Activated T-cell treated with anti-CD3 and anti-CD28 coated beads, Interleukin-2, amount 50 U/mL, for 48 hours (primary cell): ENCODE measurements at places on chromosomes 16 and 17.
A peak's percentile ranks its signal among the peaks of the same experiment; 100 is the strongest.

- DNase-seq: no peak
Measured at GRCh38 chr17:72977771-72978417, 114.6 kb downstream of the SLC39A11 start.

- DNase-seq: no peak
Measured at GRCh38 chr16:68770671-68771070, 33.6 kb downstream of the CDH1 start.

GRCh38 chr16:88533932-88534637 lies 36.1 kb upstream of the ZC3H18 start:
- peak; percentile 90 for DNase-seq

GRCh38 chr16:969508-970385 lies 1.0 kb downstream of the LMF1 start:
- DNase-seq: peak; percentile 43

DNA sequence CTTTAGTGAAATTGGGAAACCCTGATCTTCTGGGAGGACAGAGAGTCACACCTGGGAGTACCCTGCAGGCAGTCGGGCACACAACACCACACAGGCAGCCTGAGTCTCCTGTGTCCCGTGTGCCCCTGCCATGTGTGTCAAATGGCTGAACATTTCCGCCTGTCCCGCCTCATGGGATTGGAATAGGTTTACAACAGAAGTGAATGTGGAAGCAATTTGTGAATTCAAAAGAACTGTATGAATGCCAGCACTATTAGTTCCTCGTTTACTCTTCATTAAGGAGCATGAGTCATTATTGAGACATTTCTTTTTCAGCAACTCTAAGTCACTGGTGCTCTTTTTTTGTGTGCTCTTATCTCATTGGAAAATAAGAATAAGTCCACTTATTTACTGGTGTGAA lies 226.5 kb downstream of the PMP22 start:
- no peak for DNase-seq

DNA sequence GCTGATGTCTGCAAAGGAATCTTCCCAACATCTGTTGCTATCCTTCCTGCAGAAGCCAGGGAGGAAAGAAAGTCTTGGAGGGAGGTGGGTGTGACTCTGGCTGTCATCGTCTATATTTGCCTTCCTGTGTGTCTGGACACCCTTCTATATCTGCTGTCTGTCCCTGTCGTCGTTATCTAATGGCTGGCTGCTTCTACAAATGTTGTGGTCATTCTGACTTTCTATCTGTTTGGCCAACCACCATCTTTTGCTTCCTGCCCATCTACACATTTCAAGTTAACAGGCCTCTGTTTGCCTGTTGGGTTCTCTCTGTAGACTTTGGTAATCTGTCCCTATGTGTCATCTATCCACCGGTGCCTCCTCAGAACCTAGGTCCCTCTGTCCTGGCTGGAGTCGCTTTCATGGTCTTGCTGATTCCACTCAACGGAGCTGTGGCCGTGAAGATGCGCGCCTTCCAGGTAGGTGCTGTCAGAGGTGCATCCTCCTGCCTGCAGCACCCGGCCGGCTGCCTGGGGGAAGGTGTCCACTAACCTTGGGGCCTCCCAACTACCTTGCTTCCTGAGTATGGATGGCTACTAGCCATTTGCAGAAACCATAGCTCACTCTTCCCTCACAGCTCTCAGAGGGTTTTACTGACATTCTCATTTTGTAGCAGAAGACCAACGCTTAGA lies 30.2 kb downstream of the ABCC3 start:
- no peak for DNase-seq

GRCh38 chr16:72211110-72211509 lies 39.2 kb upstream of the PMFBP1 start:
- no peak for DNase-seq

DNA sequence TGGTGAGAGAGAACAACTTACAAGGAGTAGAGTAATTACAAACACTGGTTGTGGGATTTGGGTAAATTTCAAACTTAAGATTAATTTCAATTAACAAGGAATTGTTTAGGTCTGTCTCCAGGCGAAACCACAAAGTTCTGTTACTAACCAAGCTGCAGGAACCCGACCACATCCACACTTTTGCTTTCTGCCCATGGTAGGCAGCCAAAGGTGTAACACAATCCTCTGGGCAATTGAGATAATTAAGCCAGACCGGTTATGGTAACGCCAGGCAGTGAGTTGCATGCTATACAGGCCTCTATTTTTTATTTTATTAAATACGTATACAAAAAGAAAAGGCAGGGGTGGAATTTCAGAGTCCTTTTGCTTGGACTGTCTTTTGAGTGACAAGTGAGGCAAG lies 12.0 kb downstream of the KCNJ2 start:
- DNase-seq: no peak

- DNase-seq: no peak
Measured at GRCh38 chr17:42759982-42760651, 910 bp upstream of the RAMP2 start.

GRCh38 chr16:21083729-21084268 lies 66.8 kb downstream of the DNAH3 start:
- peak; percentile 68 for DNase-seq

DNA sequence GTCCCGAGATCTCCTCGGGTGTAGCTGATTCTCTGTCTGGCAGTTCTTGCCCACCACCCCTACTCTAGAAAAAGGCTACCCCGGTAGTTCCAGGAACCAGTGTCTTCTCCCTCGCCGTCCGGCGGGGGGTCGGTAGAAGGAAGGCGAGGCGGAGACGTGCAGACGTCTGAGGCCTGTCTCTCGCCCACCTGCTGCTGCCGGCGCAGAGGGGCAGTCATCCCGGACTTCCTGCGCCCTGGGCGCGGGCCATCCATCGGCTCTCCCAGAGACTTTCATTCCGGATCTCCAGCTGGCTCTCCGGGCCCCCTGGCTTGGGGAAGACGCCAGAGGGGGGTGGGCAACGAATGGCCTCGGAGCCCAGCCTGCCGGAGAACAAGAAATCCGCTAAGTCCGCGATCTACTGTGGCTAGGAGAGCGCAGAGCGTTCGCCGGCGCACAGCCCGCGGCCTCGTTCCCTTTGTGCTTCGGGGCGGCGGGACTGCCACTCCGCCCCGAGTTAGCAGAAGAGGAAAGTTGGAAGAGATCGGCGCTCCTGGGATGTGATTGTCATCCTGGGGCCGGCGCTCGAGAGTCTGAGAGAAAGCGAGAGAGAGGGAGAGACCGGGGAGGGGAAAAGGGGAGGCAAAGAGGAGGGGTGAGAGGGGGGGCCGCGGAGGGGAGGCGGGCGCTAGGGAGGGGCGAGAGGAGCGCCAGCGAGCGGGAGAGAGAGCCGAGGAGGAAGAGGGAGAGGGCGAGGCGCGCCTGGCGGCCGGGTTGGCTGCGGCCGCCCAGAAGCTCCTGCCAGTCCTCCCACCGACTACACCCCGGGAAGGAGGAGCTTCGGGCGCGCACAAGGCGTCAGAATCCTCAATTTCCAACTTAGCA lies at the start of gene IRX5:
Gene IRX5, plus strand, starts transcription at position 861 of the 864 bp plus-strand sequence. CDS start 334 bp downstream, outside the sequence.
- DNase-seq: peak; percentile 62

- DNase-seq: no peak
Measured at GRCh38 chr17:60743282-60743681, 65.6 kb downstream of the BCAS3 start.

GRCh38 chr16:89037261-89038152 lies 56.1 kb upstream of the ACSF3 start:
- peak; percentile 47 for DNase-seq

- DNase-seq: no peak
Measured at GRCh38 chr17:51527225-51527982, 267.1 kb downstream of the UTP18 start.

GRCh38 chr17:51258756-51259563 lies 889 bp downstream of the MBTD1 start:
- peak; percentile 29 for DNase-seq
